ENCODE measurements at places on chromosomes 5 and 9.
A peak's percentile ranks its signal among the peaks of the same experiment; 100 is the strongest.

- DNase-seq: no peak
Measured at GRCh38 chr9:6628704-6629103, 16.8 kb downstream of the GLDC start.

GRCh38 chr5:134506054-134507039 is 19.1 kb upstream of the JADE2 start:
- DNase-seq: no peak

DNA sequence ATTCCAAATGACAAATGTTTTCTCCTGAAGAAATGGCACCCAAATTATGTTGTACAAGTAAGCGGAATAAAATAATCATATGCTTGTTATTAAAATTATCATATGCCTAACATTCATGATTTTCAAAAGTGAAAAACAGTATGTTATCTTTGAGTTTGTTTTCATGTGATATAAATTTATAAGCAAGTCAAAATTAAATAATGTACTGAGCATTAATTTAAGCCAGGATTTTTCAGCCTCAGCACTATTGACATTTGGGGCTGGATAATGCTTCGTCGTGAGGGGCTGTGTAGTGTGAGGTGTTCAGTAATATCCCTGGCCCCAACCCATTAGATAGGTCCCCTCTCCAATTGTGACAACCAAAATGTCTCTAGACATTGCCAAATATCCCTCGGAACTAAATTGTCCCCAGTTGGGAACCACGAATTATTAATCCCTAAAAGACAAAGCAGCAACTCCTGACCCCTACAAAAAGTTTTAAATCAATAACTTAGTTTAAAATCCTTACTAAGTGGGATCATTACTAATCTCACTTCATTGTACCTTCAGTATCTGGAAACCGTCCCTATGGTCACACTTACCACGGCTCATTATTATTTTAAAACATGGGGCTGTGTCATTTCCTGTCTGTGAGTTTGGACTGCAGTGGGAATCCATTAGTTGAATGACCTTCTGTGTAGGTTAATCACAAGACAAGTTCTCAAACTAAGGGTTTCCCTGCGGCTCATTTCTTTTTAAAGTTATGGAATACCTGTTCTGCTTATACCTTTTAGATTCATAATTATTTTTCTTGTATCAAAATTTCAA is 1.3 kb upstream of the NNT start:
- DNase-seq: peak; percentile 6

DNA sequence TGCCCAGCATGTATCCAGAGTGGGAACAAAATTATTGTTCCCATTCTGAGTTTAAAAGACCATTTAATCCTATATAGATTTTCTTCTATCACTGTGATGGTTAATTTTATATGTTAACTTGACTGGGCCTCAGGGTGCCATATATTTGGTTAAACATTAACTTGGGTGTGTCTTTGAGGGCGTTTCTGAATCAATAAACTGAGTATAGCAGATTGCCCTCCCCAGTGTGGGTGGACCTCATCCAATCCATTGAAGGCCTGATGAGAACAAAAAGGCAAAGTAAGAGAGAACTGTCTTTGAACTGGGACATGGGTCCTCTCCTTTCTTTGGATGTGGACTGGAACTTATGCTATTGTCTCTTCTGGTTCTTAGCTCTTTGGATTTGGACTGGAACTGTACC is 17.3 kb downstream of the RIOK2 start:
- DNase-seq: no peak

DNA sequence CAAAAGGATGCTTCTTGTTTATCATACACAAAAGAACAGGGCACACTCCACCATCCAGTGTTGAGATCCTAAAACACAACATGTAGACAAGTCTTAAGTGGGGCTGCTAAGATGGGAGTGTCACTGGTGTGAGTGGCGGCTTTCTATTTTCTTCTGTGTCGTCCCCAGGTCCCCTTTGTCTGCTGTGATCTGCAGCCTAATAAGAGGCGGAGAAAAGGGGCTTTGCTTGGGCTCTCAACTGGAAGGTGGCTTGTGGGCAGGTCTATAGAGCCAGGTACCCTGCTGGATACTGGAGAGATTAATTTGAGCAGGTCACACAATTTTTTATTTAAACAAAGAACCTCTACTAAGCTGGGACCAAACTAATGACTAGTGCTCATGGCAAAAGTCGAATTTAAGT is 126.1 kb upstream of the SAP30L start:
- no peak for DNase-seq

GRCh38 chr5:54296386-54296785 is 14.0 kb downstream of the ARL15 start:
- DNase-seq: no peak

GRCh38 chr9:90808398-90808797 is 6.8 kb downstream of the SYK start:
- no peak for DNase-seq

GRCh38 chr5:123104607-123105006 is 15.6 kb downstream of the PRDM6 start:
- no peak for DNase-seq

- DNase-seq: no peak
Measured at GRCh38 chr5:69148981-69149675, 17.8 kb upstream of the CCNB1 start.

GRCh38 chr9:107949061-107949460 is 459.5 kb upstream of the KLF4 start:
- DNase-seq: no peak

- DNase-seq: no peak
Measured at GRCh38 chr9:138022121-138022741, 144.6 kb downstream of the CACNA1B start.

DNA sequence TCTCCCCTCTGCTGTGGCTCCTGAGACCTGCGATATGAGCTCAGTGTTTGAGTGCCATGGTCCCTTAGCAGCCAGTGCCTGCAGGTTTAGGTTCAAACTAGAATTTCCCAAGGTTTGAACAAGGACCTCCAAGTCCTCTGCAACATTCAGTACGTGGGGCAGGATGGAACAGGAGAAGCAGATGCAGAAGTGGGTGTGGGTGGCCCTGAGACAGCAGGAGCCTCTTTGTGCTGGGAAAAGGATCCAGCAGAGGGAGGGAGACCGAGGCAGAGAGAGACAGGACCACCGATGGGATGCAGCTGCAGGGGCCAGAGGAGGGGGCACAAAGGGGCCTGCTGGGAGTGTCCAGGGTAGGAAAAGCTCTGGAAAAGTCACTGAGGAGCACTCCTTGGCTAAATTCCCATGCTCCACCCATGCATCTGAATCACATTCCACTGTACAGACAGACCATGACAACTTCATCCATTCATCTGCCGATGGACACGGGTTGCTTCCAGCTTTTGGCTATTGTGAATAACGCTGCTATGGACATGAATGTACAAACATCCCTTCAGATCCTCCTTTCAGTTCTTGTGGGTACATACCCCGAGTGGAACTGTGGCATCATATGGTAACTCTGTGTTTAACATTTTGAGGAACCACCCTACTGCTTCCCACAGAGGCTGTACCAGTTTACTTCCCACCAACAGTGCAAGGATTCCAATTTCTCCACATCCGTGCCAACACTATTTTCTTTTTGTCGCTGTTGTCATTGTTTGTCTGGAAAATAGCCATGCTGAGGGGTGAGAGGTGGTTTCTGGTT is 26.7 kb upstream of the SUSD3 start:
- no peak for DNase-seq

DNA sequence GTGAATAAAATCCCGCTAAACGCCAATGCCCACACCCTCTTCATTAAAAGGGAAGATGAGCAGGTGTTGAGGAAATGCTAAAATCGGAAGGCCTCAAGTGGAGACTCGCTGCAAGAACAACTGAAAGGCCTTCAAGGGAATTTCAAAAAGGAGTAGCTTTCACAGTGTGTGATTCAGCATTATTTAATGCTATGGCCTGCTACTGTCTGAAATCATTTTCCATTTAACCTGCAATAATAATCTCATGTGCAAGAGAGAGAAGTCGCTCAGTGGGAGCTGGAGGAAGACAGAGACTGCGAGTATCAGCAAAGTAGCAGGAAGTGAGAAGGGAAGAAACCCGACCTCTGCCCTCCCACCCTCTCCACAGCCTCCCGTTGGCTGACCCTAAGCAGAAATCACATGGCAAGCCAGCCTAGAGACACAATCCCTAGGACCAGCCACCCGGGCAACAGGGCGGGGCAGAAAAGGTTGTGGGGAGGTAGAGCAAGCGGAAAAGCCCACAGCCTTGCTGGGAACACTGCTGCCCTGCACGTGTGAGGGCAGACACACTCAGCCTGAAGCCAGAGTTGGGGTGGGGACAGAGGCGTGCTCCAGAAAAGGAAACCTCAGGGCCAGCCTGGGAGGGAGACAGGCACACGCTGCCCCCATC is 39.9 kb upstream of the CTSL start:
- DNase-seq: no peak

GRCh38 chr5:1409381-1410110 is 35.7 kb downstream of the SLC6A3 start:
- no peak for DNase-seq

DNA sequence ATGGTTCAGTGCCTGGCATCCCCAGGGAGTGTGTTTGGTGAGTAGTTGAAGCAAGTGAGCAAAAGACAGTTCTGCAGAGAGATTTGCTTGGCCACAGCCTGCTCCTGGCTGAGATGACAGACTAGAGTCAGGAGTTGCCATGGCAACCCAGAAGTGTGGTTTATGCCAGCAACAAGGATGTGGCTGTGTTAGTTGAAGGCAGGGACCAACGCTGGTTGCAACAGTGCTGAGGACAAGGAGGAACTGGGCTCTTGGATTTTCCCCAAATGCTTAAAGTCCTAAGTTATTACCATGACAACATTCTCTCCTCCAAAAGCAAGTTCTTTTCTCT is 2.7 kb downstream of the NXNL2 start:
- peak; percentile 8 for DNase-seq

DNA sequence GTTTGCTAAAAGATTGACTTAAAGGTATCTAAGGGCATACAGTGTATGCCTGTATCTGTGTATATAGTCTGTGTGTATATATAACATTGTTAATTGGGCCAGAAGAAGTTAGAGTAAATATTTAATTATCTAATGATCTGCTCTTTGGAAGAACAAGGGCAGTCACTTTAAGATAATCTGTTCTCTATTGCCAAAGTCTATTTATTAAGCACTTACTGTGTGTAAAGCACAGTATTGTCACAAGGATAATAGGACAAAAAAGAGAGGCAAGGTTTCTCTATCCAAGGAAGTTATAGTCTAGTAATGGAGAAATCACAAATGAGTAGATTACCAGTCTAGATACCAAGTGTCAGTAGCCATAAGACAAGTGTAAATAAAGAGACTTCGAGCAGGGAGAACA is 51.5 kb downstream of the SV2C start:
- no peak for DNase-seq

GRCh38 chr5:36442352-36442751 is 140.7 kb upstream of the RANBP3L start:
- DNase-seq: no peak

DNA sequence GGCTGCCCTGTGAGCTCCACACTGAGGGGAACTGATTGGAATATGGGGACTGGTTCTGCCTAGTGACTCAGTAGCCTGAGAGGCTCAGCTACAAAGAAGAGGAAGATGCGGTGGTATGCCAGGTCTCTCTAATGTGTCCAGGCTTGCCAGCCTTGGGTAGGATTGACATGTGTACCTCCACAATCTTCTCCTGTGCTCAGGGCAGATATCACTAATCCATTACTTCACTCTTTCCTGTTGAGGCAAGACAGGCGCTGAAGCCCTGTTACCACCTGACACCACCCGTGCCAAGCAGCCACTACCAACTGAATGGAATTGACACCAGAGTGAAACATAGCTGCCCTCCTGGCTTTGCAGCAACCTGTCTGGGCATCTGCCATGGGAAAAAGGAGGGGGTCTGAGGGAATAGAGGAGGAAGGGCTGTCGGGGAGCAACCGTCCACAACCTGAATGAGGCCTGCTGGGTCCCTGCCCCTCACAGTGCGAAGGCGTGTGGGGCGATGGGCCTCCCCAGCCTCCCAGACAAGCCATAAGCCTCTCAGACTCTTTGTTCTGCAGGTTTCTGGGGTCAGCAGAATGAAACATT is 114.7 kb upstream of the CXCL14 start:
- DNase-seq: no peak

GRCh38 chr5:135051399-135051798 is 17.4 kb upstream of the PITX1 start:
- DNase-seq: no peak

DNA sequence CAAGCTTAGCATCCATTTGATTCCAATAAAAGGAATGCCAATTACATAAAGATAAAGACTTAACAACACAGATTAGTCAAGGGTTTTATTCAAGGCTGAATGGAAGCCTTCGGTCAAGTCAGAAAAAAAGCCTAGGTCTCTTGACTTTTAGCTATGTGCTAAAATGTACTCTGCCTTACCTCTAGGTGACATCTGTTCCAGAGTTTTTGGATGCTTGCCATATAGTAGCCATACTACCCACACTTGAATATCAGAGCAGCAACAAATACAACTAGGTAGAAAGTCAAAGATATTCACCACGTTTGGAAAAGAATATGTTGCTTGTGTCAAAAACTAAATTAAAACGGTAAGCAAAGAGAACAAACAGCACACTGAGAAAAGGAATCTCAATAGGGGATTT is 484.7 kb downstream of the ELAVL2 start:
- DNase-seq: no peak

DNA sequence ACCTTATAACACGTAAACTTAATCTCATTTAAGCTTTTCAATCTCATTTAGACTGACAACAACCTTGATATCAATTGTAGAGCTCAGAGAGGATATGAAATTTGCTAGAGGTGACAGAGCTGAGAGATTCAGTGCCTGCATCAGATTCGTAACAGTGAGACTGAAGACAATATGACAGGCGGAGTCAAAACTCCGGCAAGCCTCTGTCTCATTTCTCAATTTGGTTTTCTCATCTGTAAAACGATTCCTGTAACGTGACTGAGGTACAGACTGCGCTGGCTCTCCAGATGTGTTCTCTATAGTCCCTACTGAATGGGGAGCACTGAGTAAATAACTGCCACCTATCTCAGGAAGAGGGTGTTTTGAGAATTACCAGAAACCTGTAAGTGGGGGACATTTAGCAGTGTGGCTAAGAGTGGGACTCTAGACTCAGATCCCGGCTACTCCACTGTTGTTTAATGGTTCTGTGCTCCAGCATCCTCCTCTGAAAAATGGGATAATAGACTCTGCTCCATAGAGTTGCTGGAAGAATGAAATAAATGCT is 3.0 kb upstream of the MCIDAS start:
- no peak for DNase-seq

GRCh38 chr5:56110646-56111403 is 116.1 kb upstream of the IL6ST start:
- DNase-seq: no peak

GRCh38 chr9:15837079-15837679 is 284.3 kb downstream of the CCDC171 start:
- DNase-seq: peak; percentile 38

GRCh38 chr5:115160975-115161475 is 8.7 kb downstream of the TRIM36 start:
- DNase-seq: no peak

DNA sequence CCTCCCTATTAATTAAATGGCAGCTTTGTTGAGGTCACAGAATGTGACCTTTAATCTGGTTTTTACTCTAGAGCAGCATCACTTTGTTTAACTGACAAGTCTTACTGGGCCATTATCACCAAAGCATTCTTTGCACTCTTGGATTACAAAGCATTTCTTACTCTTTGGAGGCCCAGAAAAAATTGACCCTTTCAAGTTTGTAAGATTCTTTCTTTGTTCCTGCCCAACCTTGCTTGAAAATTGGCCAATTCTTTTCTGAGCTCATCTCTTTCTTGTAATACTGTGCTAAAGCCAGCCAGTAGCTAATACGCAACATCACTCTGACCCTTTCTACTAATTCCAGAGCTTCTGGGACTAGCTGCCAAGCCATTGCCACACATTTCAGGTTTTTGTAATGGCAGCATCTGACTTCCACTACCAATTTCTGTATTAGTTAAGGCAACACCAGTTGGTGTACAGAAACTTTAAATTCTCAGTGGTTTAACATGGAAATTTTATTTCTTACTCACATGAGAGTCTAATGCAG is 131.6 kb downstream of the PRDM6 start:
- no peak for DNase-seq
